ENCODE measurements at places on chromosomes 7 and 10.
A peak's percentile ranks its signal among the peaks of the same experiment; 100 is the strongest.

GRCh38 chr10:31782701-31783100 lies 145.9 kb downstream of the ARHGAP12 start:
- DNase-seq, result no peak

- no peak for DNase-seq
These were observed 25.0 kb downstream of the CLEC2L start for GRCh38 chr7:139548302-139549028.

GRCh38 chr10:7117177-7117799 lies 293.5 kb downstream of the SFMBT2 start:
- no peak for DNase-seq

DNA sequence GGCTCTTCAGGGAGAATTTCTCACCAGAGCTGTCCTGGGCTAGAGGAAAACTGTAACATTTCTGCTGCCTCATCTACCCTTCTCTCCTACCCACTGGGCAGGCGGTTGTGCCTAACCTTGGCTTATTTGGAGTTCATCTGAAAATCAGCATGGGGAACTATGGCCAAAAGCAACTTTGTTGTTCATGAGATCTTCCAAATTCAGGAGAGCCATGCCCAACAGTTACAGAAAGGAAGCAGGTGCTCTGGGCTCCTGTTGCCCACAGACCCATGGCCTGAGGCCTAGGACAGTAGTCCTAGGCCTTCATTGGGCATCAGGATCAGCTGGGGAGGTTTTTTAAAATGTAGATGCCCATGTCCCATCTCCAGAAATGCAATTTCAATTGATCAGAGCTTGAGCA lies 85.2 kb downstream of the GRID1 start:
- DNase-seq, result no peak

- no peak for DNase-seq
These were observed 162.8 kb upstream of the BMPER start for GRCh38 chr7:33742521-33742920.

- DNase-seq, result no peak
These were observed 58.3 kb upstream of the FAM20C start for GRCh38 chr7:134029-134428.

DNA sequence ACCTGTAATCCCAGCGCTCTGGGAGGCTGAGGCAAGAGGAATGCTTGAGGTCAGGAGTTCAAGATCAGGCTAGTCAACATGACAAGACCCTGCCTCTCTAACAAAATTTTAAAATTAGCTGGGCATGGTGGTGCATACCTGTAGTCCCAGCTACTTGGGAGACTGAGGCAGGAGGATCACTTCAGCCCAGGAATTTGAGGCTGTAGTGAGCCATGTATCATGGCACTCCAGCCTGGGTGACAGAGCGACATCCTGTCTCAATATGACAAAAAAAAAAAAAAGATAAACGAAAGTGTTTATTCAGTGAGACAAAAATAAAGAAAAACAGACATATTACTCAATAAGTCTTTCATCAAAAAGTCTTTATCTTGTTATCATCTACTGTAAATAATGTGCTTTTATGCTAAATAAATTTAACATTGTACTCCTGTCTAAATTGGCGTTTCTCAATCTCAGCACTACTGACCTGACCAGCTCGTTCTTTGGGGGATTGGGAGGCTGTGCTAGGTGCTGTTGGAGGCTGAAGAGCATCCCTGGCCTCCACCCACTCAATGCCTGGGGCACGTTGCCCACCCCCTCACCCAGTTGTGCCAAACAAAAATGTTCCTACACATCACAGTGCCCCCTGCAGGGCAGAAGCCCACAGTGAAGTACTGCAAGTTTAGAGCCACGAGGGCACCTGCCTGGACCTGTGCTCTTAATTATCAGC lies 57.7 kb downstream of the NCAPG2 start:
- DNase-seq, result no peak

- no peak for DNase-seq
These were observed 153.4 kb downstream of the MLLT10 start for GRCh38 chr10:21687266-21688008.

- no peak for DNase-seq
These were observed 227.8 kb downstream of the CELF2 start for GRCh38 chr10:11245510-11245909.

- no peak for DNase-seq
These were observed 5.4 kb downstream of the COL13A1 start for GRCh38 chr10:69807122-69807521.

- DNase-seq, result peak; percentile 77
These were observed 195.0 kb upstream of the PLXNA4 start for GRCh38 chr7:132771301-132771730.

DNA sequence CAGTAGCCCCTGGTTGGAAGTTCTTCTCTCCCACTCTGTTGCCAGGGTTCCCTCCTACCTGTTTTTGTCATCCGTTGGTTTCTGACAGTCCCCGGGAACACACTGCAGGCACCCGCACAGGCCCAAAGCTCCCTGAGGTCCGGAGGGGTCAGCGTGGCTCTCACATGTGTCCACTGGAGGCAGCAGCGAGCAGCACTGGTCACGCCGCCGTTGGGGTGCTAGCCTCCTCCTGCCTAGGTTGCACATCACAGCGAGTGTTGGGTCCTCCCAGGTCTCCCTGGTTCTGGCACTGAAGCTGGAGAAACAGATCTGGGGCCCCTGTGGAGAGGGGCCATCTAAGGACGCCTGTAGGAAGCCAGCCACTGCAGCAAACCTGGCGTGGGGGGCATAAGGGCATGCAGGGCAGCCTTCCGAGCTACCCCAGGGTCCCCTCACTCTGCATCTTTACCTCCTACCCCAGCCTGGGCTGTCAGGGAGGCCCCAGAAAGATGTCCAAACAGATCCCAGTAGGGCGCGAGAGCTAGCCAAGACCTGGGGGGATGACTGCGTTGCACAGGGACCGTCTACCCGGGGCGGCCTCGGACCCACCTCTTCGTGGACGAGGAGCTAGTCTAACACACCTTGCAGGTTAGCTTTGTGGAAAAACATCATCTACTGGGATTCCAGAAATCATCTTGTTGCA lies 28.9 kb downstream of the LRRC27 start:
- DNase-seq, result no peak

DNA sequence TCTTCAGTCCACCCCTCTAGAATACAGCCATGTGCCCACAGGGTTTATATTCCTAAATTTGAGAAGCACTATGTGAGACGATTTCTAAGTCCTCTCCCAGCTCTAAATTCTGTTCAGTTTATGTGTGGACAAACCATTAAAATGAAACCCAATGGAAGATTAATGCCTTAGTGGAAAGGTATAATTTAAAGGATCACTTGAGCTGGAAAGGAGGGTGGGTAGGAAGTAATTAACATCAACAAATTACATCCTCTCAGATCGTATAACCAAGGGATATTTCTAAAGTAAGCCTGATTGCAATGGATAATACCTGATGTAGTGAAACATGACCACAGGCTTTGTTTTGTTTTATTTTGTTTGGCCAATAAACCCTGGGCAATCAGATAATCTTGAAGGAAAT lies 511.0 kb upstream of the COBL start:
- no peak for DNase-seq

GRCh38 chr10:133309720-133310398 lies 1.1 kb downstream of the ZNF511 start:
- DNase-seq, result no peak

GRCh38 chr7:27941522-27941921 lies 201.6 kb downstream of the TAX1BP1 start:
- no peak for DNase-seq

GRCh38 chr7:36301914-36302771 lies 87.5 kb upstream of the ANLN start:
- DNase-seq, result no peak

GRCh38 chr10:47062441-47063200 lies 151.4 kb downstream of the PTPN20 start:
- no peak for DNase-seq

GRCh38 chr7:115911465-115911864 lies 119.1 kb downstream of the TFEC start:
- DNase-seq, result no peak

DNA sequence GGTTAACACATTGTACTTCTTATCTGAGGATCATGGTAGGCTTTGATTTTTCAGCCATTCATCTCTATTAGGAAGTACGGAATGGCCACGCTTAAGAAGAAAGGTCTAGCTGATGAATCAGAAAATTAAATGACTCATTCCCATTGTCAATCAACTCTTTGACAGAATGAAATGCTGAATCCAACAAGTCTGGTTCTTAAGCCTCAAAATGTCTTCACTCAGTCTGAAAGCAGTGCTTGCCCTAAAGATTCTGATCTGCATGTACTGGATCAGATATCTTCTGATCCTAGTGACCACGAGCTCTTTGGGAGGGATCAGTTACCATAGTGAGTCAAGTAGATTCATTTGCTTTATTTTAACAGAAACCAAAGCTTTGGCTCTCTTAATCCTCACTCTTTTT lies 5.7 kb upstream of the CELF2 start:
- DNase-seq, result no peak

DNA sequence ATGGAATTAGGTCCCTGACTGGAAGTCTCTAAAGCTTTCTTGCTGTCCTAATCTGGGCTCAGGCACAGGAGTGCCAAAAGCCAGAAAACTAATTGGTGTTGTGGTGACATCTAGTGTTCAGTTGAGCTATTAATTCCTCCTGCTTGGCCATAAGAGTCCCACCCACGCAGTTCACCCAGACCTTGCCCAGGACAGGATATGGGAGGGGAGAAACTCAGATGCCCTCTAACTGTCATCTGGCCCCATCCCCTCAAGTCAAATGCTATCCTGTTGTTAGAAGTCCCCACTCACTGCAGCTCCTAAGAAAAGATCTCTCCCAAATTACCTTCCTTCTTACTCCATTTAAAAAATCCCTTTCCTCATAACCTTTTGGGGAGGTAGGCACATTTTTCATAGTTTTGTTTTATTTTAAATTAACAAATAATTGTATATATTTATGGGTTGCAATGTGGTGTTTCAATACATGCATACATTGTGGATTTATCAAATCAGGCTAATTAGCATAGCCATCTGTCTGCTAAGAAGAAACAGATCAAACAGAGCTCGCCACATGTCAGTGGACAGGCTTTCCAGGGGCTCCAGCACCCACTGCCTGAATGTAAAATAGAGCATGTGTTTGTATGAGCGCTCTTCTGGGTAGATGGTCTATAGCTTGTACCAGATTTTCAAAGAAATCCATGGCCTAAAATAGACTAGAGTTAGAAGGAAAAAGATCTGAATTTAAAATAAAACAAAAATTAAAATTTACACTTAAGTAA lies 84.0 kb downstream of the GSAP start:
- peak; percentile 46 for DNase-seq

GRCh38 chr7:4791738-4792536 lies 16.5 kb downstream of the AP5Z1 start:
- peak; percentile 75 for DNase-seq

GRCh38 chr7:134874407-134874806 lies 95.0 kb downstream of the CALD1 start:
- DNase-seq, result no peak

DNA sequence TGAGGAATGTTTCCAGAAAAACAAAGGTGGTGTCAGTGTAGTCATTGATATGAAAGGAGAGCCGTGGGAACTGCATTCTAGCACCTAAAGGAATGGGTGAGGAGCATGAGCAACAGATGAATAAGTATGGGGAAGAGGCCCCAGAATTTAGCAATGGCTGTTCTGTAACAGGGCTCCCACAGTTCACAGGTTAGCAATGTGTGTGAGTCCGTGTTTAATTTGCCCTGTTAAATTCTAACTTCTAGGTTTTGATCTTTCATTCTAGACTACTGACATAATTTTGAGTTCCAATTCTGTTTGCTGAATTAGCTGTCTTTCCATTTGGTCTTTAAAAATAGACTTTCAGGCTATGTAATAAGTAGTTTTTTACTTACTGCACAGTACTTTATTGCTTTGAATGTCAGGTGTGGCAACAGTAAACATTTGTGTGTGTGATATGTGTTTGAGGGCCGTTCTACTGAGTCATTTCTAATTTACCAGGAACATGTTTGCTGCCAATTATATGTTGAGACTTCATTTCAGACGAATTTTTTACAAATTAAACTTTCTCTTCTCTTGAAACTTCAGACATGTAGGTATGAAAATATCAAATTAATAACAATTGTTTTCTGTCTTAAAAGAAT lies 8.8 kb downstream of the STK17A start:
- no peak for DNase-seq

DNA sequence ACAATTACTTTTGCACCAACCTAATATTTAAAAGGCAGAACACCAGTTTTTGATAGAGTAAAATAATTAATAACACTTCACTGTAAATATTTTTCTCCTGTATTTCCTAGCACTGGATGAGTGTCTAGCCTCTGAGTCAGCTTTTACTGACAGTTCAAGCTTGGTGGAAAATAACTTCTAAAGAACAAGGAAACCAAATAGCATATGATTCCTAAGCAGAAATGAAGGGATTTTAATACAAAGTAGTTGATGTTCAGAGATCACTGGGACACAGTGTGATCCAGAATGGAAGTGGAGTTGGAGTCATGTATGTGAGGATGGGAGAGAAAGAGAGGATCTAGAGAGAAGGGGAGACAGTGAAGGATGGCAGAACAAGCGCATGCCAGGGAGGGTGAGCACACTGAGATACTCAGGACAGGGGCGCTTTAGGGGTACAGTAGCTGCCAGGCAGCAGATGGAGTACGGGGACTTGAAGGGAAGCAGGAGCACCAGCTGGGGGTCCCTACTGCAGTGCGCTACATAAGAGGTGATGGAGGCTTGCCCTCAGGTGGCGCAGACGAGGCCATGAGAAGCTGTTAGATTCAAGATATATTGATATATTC lies 117.9 kb upstream of the KLF6 start:
- DNase-seq, result no peak

DNA sequence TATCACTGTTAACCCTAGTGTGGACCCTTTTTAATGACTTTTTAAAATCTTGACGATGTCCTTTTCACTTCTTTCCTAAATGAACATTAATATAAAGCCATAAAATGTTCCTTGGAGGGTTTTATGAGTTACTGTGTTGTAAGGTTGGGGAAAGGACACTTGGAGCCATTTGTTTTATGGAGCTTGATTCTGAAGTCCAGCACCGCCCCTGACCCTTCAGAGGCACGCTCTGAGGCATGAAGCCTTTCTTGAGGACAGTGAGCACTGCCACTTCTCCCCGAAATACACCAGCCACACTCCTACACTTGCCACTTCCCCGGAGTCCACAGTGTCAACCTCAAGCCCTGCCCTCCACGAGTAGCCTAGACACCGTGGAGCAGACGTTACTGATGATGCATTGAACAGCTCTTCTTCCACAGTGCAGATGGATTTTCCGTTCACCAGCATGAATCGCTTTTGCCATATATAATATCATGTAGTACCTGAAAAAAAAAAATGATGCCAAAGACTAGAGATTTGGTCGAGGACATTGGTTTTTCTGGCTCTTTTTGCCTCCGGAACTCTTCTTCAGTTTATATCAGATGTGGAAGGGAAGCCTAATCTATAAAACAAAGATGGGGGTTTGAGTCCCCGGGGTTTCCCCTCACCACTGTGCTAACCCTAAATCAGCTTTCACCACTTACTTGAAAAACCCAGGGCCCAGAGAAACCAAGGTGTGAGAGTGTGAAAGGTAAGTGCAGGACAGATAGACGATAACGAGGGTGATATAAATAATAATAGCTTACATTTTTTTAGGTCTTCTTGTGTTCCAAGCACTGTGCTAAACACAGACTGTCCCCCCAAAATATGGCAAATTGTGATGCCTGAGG lies 652.6 kb upstream of the GALNT17 start:
- no peak for DNase-seq

- no peak for DNase-seq
These were observed 860 bp downstream of the EXOC6 start for GRCh38 chr10:92849234-92849525.

- DNase-seq, result no peak
These were observed 337.1 kb downstream of the SUGCT start for GRCh38 chr7:40471891-40472290.

All from naive thymus-derived CD4-positive, alpha-beta T cell (primary cell).